ENCODE measurements at places on chromosomes 11 and 22. TPM values are rescaled to one million over a fixed set of nuclear protein-coding genes. Genes with fewer than 3 reads are reported as not detected.
A peak's percentile ranks its signal among the peaks of the same experiment; 100 is the strongest.

Gene MOV10L1
- total RNA-seq = 1.6 TPM

Gene BLID
- 5.4 TPM for total RNA-seq

Gene ZNF143
- 33.9 TPM for total RNA-seq

Gene IGLL1
- total RNA-seq = not detected

Gene SHANK3
- total RNA-seq = 6.8 TPM

Gene LRRC56
- total RNA-seq = 1.0 TPM

DNA sequence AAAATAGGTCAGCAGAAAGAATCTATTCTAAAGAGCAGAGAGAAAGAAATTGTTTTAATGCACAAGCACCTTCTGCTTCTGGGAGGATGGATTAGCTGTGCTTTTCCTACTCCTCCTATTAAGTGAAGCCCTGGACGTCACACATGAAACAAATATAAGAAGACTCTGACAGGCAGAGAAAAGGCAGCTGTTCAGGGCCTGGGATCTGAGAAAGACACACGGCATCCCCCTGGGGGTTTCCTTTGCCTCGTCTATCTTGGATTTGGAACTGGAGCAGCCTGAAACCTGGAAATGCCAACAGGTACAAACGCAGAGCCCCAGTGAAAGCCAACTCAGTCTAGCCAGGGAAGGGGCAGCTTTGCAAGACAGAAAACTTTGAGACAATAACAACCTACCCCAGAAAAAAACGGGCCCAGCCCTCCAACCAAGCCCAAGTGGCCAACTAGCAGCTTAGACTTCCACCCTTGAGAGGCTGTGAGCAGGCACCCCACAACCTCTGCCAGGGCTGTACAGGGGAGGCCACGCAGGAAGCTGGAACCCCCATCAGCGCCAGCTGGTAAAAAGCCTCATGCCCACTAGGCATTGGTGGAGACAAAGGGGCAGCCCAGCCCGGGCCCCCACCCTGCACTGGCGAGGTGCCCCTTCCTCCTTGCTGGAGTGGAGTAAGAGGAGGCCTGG is 7.3 kb downstream of the CERK start:
- no peak overlapping the region for H3K27ac ChIP-seq
- no peaks in the 10 kb centered on the region for H3K36me3 ChIP-seq
- no peaks in the 10 kb centered on the region for H3K27me3 ChIP-seq
- DNase-seq = no peak

DNA sequence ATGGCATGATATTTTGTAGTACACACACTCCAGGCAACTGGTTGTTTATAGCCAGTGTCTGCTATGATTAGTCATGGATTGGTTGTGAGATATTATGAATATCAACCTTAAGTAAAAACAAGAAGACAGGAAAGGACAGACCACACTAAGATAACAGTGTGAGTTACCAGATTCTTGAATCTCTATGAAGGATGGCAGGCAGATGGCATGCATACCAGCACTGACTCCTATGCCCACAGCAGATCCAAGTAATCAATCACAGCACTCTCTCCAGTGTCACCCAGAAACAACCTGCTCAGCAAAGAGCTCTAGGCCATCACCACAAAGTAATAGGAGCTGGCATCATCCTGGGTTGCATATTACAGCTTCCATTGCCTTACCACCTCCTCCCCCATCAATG is 116.6 kb downstream of the GALNT18 start:
- peaks cover 9% of the 10 kb centered on the region for H3K4me1 ChIP-seq
- DNase-seq = peak; percentile 4
- no peak overlapping the region for H3K4me3 ChIP-seq
- H3K27me3 ChIP-seq = no peaks in the 10 kb centered on the region
- H3K27ac ChIP-seq = no peak overlapping the region

DNA sequence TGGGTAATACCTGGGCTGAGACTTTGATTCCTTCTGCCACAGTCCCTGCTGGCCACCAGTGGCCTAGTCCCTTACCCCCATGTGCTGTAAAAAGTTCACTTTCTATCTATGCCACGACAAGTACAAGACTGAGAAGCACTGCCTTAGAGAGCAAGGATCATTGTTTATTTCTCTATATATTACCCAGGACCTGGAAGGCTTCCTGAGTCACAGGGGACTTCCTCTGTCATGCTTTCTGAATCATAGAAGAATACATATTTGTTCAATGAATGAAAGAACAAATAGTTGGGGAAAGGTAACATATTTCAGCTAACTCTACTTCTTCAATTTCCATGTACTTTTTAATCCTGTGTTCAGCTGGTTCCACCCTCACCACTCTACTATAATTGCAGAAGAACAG is 5.5 kb upstream of the SYT9 start:
- H3K4me3 ChIP-seq = peak overlapping the region; percentile 52
- H3K27me3 ChIP-seq = no peaks in the 10 kb centered on the region
- no peaks in the 10 kb centered on the region for H3K36me3 ChIP-seq
- H3K4me1 ChIP-seq = peaks cover 37% of the 10 kb centered on the region
- peak; percentile 87 for DNase-seq
- H3K27ac ChIP-seq = peak overlapping the region; percentile 96

- peak; percentile 16 for DNase-seq
- H3K4me1 ChIP-seq = peaks cover 4% of the 10 kb centered on the region
These were observed 43.6 kb downstream of the LRRC32 start for GRCh38 chr11:76626921-76627401.

GRCh38 chr11:110077346-110077745 is 15.8 kb upstream of the ZC3H12C start:
- peaks cover 34% of the 10 kb centered on the region for H3K4me1 ChIP-seq
- peak overlapping the region; percentile 95 for H3K27ac ChIP-seq
- H3K36me3 ChIP-seq = peaks cover 5% of the 10 kb centered on the region

GRCh38 chr11:46845740-46846509 is at the start of gene CKAP5:
TSS of gene CKAP5 (minus strand) at chr11:46846280. CDS start at chr11:46821231, 25,049 bp downstream.
- peaks cover 14% of the 10 kb centered on the region for H3K4me1 ChIP-seq
- no peaks in the 10 kb centered on the region for H3K27me3 ChIP-seq
- H3K4me3 ChIP-seq = peak within 1 kb of the TSS; percentile 98
- 0 out of 2 replicates have a peak, but pooled peaks cover 4% of the 10 kb centered on the region for H3K36me3 ChIP-seq

- H3K27me3 ChIP-seq = no peaks in the 10 kb centered on the region
- H3K27ac ChIP-seq = no peak overlapping the region
- H3K4me1 ChIP-seq = no peaks in the 10 kb centered on the region
- DNase-seq = peak; percentile 77
These were observed 90.4 kb upstream of the PDGFD start for GRCh38 chr11:104254347-104254746.

GRCh38 chr11:104823657-104824056 is 74.6 kb downstream of the CASP12 start:
- H3K36me3 ChIP-seq = no peaks in the 10 kb centered on the region
- DNase-seq = no peak
- H3K27me3 ChIP-seq = no peaks in the 10 kb centered on the region
- H3K4me3 ChIP-seq = no peak overlapping the region
- H3K4me1 ChIP-seq = no peaks in the 10 kb centered on the region

DNA sequence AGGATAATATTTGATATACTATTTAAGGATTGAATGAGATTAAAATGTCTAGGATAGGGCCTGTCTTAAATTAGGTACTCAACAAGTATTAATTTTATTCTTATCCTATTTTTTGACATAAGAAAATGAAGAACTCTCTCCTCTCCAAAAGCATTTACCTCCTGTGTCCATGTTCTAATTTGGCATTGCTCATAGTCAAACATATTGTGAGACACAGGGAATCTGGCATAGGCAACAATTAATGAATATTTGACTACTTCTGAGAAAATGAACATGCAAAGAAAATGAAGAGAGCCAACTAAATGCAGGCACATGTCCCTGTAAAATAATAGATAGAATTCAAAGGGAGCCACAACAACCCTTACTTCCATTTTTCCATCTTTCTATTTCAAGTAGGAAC is 198.5 kb upstream of the C11orf87 start:
- H3K36me3 ChIP-seq = no peaks in the 10 kb centered on the region
- DNase-seq = no peak
- H3K4me3 ChIP-seq = no peak overlapping the region
- peaks cover 13% of the 10 kb centered on the region for H3K27me3 ChIP-seq
- no peaks in the 10 kb centered on the region for H3K4me1 ChIP-seq

- H3K27ac ChIP-seq = no peak overlapping the region
- no peaks in the 10 kb centered on the region for H3K27me3 ChIP-seq
- DNase-seq = peak; percentile 75
- peaks cover 12% of the 10 kb centered on the region for H3K36me3 ChIP-seq
- peaks cover 7% of the 10 kb centered on the region for H3K4me1 ChIP-seq
These were observed 77.5 kb upstream of the PHOX2A start for GRCh38 chr11:72321381-72321996.

- no peak for DNase-seq
- H3K4me1 ChIP-seq = peaks cover 19% of the 10 kb centered on the region
- no peak overlapping the region for H3K27ac ChIP-seq
- H3K4me3 ChIP-seq = no peak overlapping the region
These were observed 15.3 kb downstream of the HIPK3 start for GRCh38 chr11:33272338-33273107.

DNA sequence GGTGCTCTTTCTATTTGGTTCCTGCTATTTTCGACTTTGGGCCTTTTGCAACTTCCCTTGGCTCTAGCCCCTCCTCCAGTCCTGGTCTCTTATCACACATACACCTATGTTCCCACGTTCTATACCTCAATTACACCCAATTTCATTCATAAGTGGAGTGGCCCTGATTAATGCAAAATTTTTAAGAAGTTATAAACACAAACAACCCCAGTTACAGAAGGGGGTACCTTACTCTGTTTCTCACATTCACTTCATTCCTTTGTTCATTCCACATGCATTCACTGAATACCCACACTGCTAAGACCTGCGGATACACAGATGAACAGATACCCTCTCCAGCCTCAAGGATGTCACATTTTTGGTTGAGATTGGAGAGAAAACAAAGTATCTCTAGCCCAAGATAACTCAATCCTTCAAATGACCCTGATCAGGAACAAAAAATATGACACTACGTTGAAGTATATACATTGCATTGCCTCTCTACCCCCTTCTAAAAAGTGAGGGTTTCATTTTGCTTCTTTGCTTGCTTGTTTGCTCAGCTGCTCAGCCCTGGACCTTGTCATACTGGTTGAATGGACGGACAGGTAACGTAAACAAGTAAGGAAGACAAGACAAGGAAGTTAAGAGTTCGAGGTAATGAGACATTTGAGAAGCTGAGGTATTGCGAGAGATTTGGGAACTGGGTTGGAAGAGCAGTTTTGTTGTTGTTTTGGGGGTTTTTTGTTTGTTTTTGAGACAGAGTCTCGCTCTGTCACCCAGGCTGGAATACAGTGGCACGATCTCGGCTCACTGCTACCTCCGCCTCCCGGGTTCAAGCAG is 3.6 kb upstream of the VPS37C start:
- H3K27ac ChIP-seq = no peak overlapping the region
- H3K27me3 ChIP-seq = no peaks in the 10 kb centered on the region
- DNase-seq = no peak
- H3K4me1 ChIP-seq = peaks cover 17% of the 10 kb centered on the region
- no peak overlapping the region for H3K4me3 ChIP-seq
